ENCODE measurements at places on chromosomes 11 and 22.

GRCh38 chr11:63837027-63837688 is 1.8 kb upstream of the MARK2 start:
- DNase-seq: peak; percentile 65

DNA sequence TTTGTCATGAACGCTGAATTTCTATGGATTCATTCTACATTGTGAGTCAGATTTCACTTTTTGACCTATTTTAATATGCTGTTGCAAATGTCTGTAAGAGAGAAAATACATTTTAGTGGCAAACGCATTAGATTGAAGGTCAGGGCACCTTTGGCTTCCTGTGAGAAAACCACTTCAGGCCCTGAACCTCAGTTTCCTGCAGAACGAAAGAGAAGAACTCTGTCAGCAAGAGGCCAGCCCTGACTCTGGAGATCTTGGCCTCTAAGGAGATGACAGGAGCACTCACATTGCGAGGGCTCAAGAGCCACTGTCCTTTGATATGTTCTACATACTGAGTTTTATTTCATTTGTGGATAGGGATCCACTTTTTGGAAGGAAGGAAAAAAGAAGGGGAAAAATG is 83.6 kb downstream of the KCNJ1 start:
- no peak for DNase-seq

- DNase-seq: no peak
Measured at GRCh38 chr11:121790430-121790829, 325.6 kb downstream of the BLID start.

GRCh38 chr22:38513063-38513462 is 7.0 kb upstream of the DDX17 start:
- DNase-seq: no peak

- DNase-seq: no peak
Measured at GRCh38 chr22:36340621-36341020, 47.1 kb downstream of the MYH9 start.

DNA sequence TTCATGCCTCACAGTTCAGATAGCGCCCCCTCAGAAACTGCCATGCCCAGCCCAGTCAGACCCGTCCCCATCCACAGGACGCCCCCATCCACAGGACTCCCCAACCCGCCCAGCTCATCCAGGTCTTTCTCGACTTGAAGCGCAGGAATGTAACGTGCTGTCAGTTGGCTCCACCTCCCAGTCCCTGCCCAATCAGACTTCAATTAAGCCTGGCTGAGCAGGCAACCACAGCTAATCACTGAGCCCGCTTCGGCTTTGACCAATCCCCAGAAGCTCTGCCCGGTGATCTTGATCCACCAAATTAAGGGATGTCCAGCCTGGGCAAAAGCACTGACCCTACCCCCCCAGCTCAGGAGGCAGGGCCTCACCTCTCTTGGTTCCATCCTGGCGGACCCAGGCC is 10.5 kb upstream of the MFNG start:
- no peak for DNase-seq

DNA sequence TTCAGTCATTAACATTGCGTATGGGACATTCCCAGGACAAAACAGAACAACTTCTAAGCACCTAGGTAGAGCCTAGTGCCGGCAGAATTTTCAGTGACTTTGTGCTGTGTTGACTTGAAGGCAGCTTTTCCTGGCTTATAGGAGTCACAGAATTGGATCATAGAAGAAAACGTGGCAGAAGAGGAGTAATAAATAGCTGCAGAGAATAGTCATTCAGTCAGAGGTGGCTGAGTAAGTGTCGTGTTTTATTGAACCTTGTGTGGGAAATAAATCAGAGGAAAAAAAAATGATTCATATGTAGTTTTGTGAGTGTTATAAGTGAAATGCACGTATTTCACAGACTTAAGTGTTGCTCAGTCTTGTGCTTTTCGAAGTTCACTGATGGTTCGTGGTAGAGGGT is 2.1 kb downstream of the BARX2 start:
- no peak for DNase-seq

DNA sequence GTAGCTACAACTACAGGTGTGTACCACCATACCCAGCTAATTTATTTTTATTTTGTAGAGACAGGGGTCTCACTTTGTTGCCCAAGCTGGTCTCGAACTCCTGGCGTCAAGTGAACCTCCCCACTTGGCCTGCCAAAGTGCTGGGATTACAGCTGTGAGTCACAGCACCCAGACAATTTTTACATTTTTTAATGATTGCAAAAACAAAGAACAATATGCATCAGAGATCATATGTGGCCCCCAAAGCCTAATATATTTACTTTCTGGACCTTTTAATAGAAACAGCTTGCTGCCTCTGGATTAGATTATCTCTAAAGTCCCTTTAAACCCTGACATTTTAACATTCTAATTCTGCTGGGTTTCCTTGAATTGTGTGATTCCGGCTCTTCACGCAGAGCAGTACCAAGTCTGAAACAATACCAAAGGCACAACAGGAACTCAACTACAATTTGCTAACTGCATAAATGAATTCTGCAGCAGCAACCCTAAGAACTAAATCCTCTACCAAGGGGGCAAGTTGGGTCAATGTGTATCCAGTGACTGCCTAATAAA is 25.0 kb downstream of the RAB30 start:
- no peak for DNase-seq

GRCh38 chr11:57263351-57263750 is 26.3 kb upstream of the APLNR start:
- no peak for DNase-seq

- DNase-seq: no peak
Measured at GRCh38 chr22:50197856-50198623, 2.8 kb upstream of the SELENOO start.

All from C1 segment of cervical spinal cord (tissue), 14 donors.